ENCODE measurements at places on chromosomes 11 and 22.

DNA sequence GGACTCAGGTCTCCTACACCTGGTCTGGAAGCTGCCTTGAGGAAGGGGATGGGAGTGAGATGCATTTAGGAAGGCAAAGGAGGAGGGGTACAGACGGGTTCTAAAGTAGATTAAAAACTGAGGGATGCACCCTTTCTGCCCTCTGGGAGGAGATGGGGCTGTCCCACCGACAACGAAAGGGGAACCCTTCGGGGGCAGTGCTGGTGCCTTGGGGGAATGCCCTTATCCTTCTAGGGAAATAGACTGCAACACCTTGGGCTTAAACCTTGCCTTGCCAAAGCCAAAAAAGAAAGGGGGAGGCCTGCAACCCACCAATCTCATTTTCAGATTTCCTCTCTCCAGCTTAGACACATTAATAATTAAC is 89.8 kb downstream of the PLEKHA7 start:
- DNase-seq = no peak

DNA sequence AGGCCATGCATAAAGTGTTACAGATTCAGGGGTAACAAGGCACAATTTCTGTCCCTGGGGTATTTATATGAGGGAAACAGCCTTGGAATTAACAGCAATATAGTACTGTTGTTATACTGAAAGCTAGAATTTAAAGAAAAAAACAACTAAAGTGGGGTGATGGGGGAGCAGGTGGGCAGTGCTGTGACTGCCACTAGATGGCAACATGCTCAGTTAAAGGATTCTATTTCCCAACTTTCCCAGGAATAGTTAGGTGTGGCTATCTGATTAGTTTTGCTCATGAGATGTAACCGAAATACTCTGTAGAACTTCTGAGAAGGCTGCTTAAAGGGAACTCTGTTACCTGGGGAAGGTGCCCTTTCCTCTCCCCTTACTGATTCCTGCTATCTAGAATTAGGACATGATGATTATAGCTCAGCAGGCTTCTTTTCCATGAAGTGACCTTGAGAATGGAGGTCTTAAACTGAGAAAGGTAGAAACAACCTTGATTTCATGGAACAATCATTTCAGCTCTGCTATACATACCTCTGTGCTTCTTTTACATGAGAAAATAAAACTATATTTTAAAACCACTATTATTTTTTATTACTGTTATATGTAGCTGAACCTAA is 102.6 kb downstream of the RELT start:
- DNase-seq = no peak

DNA sequence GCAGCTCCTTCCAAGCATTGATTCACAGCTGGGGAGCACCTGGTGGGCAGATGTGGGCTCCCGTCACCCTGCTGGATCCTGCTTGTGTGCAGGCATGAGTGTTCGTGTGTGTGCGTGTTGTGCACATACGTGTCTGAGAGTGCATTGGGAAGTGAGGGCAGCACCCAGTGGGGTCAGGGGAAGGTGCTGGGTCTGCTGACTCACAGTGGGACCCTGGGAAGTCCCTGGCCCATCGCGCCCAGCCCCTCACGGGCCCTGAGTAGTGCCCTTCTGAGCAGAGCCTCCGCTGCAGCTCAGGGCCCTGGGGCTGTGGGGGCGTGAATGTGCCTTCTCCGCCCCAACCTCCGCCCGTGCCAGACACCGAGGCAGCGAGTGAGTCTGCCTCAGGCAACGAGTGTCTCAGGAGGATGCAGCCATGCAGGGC is 36.8 kb downstream of the WNT11 start:
- DNase-seq = no peak

DNA sequence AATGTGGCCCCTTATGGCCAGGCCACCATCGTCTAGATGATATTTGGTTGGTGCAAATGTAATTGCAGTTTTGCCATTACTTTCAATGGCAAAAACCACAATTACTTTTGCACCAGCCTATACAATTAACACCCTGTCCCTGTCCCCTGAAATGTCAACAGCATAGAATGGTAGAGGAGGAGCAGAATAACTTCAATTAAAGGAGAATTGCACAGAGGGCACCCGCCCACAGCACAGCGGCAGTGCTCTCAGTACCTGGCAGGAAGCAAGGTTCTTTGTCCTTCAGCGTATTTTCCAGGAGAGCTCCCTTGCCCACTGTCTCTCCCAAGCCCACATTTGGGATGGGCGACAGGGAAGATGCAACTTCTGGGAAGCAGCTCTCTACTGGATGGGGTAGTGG is 115.3 kb downstream of the TRIM29 start:
- no peak for DNase-seq

GRCh38 chr22:11627436-11627797 is 3900.6 kb upstream of the OR11H1 start:
- no peak for DNase-seq

DNA sequence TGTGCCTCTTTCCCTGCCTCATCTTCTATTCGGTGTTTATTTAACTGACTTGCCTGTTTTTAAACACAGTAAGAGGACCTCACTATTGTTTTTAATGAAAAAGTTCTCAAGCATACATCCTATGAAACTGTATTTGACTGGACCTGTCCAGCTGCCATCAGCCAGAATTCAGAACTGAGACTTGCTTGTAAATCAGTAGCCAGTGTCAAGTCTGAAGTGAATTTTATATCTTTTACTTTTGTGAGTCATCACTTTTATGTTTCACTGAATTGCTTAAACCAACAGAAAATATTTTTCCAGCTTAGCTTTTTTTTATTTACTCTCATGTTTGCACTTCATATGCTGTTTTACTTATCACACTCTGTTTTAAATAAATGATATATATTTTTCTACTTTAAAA is 88.3 kb downstream of the LUZP2 start:
- no peak for DNase-seq

DNA sequence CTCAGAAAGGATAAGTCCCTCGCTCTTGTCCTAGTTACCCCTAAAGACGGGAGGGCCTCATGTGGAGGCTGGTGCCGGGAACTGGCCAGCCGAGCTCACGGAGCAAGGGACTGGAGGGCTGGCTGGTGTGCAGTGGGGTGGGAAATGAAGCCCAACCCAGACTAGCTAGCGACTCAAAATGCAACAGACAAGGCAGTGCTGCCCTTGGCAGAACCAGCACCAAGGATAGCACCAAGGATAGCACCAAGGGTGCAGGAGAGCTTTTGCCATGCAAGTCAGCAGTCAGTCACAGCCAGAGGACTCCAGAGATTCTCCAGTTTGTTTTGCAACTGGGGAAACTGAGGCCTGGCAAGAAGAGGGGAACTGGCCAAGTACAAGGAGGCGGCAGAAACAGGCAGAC is 6.5 kb upstream of the BATF2 start:
- DNase-seq = no peak

GRCh38 chr11:119041821-119042514 is 11.3 kb upstream of the SLC37A4 start:
- DNase-seq = no peak

DNA sequence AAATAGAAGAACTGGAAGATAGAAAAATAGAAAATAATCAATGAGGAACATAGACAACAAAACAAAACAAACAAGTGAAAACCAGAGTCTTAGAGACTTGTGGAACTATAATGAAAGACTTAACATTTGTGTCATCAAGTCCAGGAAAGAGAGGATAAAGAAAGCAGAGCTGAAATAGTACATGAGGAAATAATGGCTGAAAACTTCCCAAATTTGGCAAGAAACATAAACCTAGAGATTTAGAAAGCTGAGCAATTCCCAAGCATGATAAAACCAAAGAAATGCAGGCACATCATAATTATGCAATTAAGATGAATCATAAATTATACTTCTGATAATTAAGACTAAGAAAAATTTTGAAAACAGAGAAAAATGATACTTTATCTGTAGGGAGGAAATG is 614.5 kb downstream of the ETS1 start:
- DNase-seq = no peak

GRCh38 chr11:69791276-69792180 is 16.4 kb upstream of the FGF4 start:
- no peak for DNase-seq

- peak; percentile 16 for DNase-seq
Observed at GRCh38 chr11:58788355-58789023, 56.0 kb downstream of the GLYATL2 start.

- DNase-seq = no peak
Observed at GRCh38 chr22:19292458-19293230, 1.1 kb upstream of the CLTCL1 start.

- DNase-seq = no peak
Observed at GRCh38 chr11:129655247-129655832, 160.3 kb upstream of the TMEM45B start.

DNA sequence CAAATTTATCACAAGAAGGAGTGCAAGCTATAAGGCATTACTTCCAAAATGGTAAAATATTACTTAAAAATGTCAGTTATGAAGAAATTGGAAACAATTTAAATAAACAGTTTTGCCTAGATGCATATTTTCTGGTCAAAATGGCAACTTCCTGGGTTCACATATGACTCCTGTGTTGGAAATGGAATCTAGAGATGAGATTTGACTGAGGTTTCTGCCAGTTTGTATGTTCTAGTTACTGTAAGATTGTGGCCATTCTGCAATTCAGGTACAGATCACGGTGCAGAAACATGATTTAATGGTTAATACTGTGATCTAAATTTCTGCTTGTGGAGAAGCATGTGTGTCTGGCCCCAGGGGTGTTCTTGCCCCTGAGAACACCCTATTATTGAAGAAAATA is 3.4 kb upstream of the OR4C6 start:
- no peak for DNase-seq

- DNase-seq = no peak
Observed at GRCh38 chr11:5178046-5178837, 22.2 kb downstream of the OR51V1 start.

GRCh38 chr11:132610216-132610615 is 922.1 kb downstream of the OPCML start:
- DNase-seq = no peak

DNA sequence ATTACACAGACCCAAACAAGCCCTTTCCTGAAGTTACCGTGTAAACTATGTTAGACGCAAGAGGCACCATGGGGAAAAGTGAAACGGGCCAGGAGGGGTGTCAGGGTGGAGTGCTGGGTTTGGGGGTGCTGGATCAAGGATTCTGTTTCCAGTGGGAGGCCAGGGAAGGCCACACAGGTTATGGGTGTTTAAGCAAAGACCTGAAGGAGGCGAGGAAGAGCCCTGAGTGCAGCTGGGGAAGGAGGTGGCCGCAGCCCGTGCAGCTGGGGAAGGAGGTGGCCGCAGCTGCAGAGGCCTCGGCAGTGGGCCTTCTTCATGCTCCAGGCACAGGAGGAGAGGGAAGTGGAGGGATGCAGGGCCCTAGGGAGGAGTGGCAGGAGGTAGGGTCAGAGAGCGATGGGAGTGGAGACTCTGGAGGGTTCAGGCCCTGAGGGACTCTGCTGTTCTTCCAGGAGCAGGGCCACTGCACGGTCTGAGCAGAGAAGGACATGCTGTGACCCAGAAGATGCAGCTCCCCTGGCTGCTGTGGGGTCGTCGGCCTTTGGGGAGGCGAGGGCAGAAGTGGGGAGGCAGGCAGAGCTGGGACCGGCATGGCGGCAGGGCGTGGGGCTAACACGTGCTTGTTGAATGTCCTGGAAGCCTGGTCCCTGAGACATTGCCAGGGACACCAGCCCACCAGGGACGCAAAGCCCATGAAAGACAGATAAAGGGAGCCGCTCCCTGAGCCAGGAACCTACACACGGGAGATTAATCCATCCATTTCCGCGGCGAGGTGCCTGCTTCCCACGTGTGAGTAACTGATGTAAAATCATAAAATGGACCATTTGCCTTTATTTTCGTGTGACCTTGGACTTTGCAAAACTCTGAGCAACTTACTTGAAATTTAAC is 1049.1 kb downstream of the BRD1 start:
- no peak for DNase-seq

GRCh38 chr11:65850217-65851082 is 7.5 kb downstream of the CFL1 start:
- DNase-seq = no peak

DNA sequence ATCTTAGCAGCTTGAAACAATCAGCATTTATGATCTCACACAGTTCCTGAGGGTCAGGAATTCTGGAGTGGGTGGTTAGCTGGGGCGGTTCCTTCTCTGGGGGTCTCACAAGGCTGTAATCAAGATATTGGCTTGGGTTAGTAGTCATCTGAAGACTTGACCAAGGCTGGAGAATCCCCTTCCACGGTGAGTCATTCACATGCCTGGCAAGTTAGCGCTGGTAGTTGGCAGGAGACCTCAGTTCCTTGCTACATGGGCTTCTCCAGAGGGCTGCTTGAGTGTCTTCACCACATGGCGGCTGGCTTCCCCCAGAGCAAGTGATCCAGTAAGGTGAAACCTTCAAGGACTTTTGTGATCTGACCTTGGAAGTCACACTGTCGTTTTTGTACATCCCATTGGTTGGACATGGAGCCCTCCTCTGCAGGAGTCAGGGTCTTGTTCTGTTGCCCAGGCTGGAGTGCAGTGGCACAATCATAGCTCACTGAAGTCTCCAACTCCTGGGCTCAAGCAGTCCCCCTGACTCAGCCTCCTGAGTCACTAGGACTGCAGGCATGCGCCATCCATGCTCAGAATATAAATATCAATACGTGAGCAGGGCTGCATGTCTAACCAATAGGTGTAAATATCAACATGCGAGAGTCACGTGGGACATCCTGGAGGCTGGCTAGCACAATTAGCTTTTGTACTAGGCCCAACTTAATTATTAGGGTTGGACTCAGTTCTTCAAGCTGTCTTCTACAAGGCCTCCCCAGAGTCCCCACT is 7.2 kb upstream of the NIPSNAP1 start:
- no peak for DNase-seq

GRCh38 chr11:64621283-64622019 is 30.4 kb downstream of the SLC22A12 start:
- no peak for DNase-seq

GRCh38 chr22:30564761-30565119 is 9.7 kb downstream of the GAL3ST1 start:
- DNase-seq = no peak

DNA sequence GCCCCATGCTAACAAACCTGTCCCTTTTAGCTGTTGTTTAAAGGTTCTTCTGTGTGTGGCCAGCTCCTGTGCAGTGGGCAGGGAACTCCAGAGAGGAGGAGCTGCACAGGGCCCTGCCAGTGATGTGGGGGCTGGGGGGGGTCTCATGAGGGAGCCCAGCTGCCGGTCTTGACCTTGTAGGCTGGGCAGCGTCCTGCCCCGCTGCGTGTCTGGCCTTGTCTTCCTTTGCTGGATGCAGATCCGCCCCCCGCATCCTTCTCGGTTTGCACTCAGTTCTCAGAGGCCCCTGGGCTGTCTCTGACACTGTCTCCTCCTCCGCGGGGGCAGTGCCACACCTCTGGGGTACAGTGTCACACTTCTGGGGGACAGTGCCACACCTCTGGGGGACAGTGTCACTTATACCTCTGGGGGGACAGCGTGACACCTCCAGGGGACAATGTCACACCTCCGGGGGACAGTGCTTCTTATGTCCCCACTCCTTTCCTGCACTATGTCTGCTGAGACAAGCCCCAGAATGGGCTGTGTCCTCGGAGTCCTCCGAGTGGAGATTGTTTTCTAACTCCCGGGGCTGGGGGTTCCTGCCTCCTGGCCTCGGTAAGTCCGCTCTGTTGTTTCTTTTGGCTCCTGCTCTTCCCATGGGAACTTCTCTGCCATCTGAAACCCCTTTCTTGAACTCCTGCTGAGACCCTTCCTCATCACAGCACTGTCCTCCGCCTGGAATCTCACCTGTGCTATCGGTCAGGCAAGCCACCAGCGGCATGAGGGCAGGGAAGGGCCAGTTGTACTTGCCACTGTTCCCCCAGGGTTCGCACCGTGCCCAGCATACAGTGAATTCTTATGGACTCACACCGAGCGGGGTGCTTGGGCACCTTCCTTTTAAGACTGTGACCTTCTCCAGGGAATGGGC is 788.3 kb downstream of the TBC1D22A start:
- no peak for DNase-seq
